Left lung (tissue), 14 donors: ENCODE measurements at places on chromosomes 6 and 20.
A peak's percentile ranks its signal among the peaks of the same experiment; 100 is the strongest.

GRCh38 chr6:14781772-14782525, 463.9 kb upstream of the JARID2 start:
- DNase-seq, result no peak

DNA sequence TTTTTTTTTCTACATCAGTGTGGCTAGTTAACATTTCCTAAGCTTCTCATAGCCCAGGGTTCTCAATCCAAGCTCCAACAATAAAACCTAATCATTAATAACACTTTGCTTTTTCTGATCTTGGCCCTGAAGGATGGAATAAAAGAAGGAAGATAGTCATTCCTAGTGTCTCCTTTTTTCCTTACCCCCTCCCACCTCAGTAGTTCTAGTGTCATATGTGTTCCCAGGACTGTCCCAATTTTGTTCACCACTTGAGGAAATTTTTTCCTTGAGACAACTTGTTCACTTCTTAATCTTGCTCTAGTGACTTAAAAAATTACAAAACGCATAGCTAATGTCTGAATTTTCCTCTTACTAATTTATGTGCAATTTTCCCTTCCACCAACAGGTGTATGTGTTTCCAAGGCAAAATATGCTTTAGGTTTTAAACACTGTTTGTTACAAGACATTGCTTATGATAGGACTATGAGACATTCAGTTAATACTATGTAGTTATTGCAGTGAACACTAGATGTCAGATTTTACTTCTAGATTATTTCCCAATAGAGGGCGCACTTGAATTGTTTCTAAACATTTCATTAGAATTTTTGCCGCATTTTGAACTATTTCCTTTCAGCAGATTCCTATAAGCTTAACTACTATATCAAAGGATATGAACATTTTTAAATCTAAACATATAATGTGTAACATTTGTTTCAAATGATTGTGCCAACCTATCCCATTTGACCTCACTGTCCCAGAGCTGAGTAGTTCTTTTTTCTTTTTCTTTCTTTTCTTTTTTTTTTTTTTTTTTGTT, 18.5 kb upstream of the C6orf141 start:
- no peak for DNase-seq

DNA sequence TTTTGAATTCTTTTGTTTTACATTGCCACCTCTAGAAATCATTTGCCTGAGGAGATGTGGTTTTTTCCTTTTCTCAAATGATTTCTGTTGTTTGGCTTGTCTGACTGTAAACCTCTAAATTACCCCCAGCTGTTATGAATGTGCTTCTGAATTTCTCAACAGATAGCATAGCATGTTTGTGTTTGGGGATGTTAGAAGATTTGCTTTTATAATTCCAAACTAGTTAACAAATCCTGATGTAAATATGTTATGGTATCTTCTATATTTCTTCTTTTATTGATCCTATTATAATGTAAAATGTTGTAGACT, 31.6 kb upstream of the EZR start:
- DNase-seq, result no peak

GRCh38 chr20:33211817-33212424, 5.2 kb upstream of the BPIFA3 start:
- DNase-seq, result peak; percentile 32

DNA sequence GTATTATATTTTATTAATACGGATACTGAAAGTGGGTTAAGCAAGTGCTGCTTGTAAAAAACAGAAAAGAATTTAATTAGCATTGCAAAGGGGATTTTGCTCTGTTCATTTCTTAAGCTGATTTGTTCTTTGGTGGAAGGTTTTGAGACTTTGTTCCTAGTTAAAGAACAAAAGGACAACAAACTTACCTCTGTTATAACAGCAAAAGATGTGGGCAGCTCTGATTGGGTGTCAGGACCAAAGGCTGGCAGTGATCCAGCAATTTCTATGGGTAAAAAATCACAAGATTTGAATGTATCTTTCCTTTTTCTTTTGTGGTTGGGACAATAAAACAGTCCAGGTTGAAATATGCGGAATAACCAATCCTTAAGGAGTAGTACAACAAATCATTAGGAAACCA, 68.8 kb downstream of the IMPG1 start:
- no peak for DNase-seq
